ENCODE measurements at places on chromosomes 5 and 9.

GRCh38 chr9:111034170-111034897 is 3.9 kb downstream of the LPAR1 start:
- no peak for DNase-seq

DNA sequence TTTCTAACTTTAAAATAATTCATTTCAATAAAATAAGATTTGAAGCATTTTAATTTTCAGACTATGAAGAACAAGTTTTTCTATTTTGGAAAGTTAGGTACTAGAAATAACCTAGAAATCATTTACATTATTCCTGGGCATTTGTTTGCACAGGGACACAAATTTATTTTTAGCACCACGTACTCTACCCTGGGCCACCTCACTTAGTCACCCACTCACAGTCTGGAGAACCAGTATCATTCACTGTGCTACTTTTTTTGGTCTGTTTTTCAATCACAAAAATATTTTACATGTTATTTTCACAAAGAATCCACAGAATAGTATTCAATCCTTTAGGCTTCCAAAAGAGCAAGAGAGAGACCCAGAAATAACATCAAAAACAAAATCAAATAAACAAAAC is 128.6 kb upstream of the ACOT12 start:
- DNase-seq, result no peak

- no peak for DNase-seq
Measured at GRCh38 chr5:155091768-155092717, 78.5 kb downstream of the KIF4B start.

DNA sequence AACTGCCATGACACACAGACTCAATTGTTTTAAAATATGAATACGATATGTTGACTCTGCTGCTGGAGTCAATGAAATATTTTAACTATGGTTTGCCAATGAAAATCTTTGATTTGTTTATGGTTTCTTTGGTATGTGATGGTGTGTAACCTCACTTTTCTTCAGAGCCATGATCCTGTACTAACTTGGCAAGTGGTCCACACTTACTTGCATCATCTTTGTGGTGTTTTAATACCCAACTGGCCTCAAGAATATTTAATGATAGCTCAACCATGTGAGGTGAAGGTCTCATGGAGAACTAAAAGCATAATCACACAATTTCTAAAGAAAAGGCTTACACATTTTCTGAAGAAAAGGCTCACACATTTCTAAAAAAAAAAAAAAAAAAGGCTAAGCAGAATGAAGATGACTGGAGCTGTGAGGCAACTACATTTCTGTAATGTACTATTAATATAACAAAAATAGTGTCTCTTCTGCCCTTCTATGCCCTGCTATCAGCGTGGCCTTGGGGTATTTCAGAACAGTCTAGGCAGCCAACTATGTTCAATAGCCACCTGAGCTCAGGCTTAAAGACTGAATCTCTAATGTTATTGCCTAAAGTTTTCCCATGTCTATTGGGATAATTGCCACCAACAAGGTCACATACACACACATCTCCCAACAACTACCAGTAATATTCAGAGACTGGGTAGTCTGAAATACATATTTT is 395.0 kb downstream of the MLLT3 start:
- DNase-seq, result no peak

- no peak for DNase-seq
Measured at GRCh38 chr5:33338336-33339110, 102.2 kb upstream of the TARS1 start.

DNA sequence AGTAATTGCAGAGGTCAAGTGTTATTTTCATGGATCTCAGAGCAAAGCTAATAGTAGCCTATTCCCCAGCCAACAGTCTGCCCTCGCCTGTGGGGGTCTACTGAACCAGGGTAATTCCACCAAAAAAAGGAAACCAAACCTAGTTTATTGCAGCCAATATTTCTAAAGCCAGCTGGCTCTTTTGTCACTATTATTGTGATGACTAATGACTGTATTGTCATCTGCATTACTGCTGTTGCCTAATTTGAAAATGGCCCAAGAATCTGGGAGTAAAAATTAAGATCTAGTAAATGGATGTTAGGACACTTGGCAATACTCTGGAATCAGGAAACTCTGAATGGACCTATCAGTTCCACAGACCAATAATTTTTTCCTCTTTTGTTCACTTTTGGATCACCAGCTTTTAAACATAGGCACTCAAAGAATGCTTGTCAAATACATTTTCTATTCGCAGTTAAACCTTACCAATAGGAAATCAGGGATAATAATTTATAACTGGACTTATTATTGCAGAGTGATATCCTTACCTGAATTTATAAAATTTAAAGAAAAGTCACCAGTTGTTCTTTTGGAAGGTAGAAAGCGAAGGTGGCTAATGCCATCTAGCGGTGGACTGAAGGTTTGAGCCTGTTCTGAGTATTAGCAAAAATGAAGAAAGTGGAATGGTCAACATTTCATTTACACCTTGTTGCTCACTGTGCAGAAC is 69.2 kb downstream of the SYK start:
- peak; percentile 47 for DNase-seq

DNA sequence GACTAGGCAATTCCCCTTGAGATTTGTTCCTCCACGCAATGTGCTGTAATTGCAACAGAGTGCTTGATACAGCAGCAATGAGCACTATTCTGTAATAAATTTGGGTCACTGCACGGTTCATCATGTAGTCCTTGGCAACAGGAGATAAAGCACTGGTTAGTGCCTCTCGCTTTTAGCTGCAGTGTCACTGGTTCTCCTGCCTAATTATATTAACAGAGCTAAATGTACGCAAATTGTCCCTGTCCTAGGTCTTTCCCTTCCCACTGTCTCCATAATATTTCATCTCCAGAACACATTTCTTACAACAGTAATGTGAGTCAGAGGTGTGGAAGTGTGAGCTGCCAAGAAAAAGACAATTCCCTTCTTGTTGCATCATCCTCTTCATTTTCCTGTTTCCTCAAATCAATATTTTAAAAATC is 553.1 kb downstream of the ZNF608 start:
- no peak for DNase-seq

GRCh38 chr9:87606841-87607521 is 109.3 kb downstream of the DAPK1 start:
- no peak for DNase-seq

GRCh38 chr5:133589286-133589685 is 23.1 kb downstream of the FSTL4 start:
- no peak for DNase-seq

GRCh38 chr5:172284611-172284980 is 1.0 kb upstream of the UBTD2 start:
- DNase-seq, result peak; percentile 15

GRCh38 chr5:166074582-166075481 is 2216.6 kb upstream of the WWC1 start:
- DNase-seq, result no peak

GRCh38 chr5:66639037-66639436 is 42.8 kb downstream of the MAST4 start:
- DNase-seq, result no peak

DNA sequence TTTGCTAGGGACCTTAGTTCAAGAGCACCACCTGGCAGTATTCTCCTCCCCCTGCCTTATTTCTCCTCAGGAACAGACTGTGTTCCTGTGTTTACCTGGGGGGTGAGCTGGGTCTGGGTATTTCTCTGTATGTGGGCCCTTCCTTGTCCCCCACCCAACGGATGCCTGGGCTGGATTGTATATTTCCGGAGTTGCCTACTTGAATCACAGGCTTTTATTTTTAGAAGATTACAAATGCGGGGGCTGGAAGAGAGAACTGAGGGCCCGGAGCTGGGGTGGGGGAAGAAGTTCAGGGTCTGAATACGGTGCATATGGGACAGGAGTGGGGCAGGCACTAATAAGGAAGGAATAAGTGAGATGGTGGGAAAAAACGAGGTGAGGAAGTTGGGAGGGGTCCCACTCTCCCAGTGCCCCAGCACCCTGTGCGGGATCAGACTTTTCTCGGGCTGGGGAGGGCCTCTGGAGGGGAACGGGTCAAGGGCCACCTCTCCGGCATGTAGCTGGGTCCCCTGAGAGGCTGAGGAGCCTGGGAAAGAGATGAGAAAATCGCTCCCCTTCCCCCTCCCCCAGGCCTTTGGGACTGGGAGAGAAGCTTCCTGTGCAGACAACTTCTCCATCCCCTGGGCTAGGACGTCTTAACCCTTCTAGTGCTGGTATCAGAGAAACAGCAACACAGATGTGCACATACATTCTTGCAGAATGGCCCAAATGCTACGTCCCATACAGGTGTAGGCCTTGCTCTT is 42.1 kb downstream of the PCDH1 start:
- no peak for DNase-seq

DNA sequence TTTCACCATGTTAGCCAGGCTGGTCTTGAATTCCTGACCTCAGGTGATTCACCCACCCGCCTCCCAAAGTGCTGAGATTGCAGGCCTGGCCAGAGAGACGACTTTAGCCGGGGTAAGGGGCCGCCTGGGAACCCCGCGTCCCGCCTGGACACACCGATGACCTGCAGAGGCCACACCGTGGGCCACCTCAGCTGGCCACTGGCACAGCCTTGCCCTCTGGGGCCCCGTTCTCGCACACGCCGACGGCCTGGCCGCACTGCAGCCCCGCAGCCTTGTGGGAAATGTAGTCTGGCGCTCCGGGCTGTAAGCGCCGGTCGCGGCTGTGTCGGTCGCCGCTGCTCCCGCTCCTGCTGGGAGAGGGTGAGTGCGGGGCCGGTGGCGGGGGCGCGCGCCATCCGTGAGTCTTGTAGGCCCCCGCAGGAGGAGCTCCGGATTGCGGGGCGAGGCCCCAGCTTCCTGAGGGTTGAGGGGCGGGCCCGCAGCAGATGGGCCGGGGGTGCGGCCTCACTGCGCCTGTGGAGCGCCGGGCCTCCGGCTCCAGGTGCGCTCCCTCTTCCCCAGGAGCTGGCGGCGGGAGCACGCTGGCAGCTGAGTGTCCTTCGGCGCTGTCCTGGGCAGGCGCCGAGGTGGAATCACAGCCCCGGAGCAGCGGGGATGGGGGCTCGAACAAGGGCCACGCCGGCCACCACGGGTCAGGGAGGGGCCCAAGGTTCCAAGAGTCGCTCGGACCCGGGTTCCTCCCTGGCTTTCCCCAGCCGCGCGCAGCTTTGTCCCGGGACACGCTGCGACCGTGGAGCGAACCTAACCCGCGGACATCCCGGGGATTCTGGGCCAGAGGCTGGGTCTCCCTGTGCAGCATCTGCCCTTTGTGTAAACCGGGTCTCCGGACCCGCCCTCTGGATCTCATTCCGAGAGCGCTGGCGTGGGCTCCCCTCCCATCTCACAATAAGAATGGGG is at the start of gene ZFP2:
ZFP2 (plus strand) TSS at position 299 of the 957 bp plus-strand sequence. CDS start 35,401 bp downstream, outside the sequence.
- peak; percentile 53 for DNase-seq

GRCh38 chr9:14301583-14302021 is 12.3 kb downstream of the NFIB start:
- no peak for DNase-seq

DNA sequence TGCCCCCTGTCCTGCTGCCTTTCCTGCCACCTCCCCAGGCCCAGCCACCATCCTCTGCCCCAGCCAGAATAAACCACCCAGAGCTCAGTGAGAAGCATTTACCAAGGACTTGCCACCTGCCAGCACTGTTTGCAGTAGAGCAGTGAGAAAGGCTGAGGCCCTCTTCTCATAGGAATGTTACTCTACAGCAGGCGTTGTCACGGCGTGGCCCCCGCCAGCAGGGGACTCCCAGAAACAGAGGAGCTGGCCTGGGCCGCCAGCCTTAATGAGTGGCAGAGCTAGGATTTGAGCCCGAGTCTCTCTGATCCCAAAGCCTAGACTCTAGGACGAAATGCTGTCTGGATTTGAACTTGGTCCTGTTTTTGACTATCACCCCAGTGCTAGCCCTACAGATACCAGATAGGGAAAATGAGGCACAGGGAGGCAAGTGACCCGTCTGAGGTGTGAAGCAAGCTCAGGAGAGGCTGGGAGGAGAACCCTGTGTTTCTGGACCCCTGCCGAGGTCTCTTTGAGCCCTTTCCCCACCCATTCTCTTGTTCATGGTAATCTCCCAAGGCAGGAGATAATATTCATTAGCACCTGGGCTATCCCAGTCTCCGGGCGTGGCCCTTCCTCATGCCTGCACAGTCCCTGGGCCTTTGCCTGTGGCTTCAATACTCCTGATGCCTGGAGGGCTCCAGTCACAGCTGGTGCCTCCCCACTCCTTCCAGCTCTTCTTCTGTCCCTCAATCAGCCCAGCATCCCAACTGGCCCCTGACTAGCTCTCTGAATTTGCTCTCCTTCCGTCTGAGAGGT is 30.7 kb downstream of the HRH2 start:
- DNase-seq, result no peak

- DNase-seq, result no peak
Measured at GRCh38 chr5:60256546-60256945, 363.0 kb upstream of the PDE4D start.

GRCh38 chr9:127470662-127471061 is 19.4 kb downstream of the LRSAM1 start:
- no peak for DNase-seq

GRCh38 chr9:28342815-28343338 is 769.6 kb upstream of the C9orf72 start:
- no peak for DNase-seq

DNA sequence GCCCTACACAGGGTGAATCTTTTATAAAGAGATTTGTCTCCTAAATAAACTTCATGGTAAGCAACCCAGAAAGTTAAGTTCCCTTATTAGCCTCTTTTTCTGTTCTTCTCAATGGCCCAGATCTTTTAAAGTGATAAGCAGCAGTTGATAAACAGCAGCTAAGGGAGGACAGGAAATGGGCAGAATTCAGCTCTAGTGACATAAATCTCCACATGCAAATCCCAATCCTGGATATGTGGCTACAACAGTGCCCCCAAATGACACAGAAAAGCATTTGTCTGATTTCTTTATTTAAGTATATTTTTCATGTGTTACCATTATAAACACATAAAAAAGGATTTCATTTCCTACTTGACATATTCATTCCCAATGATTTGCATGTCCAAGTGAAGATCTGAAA is 199.0 kb downstream of the DTWD2 start:
- DNase-seq, result no peak

DNA sequence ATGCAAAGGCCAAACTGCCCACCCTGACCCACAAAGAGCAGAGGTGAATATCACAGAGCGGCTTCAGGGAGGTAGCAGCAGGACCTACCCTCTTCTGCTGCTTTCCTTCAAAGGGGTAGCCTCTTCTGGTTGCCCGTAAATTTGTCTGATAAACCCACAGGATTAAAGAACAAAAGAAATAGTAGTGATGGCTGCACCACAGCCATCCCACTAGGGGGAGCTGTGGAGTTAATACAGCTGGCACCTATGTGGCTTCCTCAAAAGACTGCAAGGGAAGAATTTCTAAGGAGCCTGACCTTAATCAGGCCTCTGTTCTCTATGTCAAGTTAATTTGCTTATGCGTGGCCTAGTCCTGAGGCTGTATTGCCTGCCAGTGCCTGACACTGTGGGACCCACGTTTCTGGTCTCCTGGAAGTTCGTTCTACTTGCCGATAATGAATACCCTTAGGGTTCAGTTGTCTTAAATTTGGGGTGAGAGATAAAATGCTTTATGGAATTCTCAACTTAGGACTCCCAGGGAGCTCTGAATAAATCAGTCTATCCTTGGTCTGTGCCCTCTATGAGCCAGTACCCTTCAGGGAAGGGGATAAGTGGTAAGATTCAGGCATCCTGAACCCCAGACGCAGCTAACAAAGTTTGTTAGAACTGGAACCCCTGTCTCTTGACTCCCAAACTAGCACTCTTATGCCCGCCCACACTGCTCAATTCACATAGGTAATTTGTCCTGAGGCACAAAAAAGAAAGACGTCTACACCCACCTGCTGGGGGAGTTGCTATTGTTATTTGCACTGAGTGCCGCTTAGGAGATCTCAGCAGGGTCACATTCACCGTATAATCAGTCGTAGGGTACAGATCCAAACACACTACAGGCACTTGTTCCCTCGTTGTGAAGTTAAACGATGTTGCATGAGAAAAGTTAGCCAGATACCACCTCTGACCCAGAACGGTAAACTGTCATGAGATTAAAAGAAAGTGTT is 77.1 kb downstream of the SUSD1 start:
- peak; percentile 67 for DNase-seq

Measured in RPMI8226 (cell line).